Stimulated activated naive CD8-positive, alpha-beta T cell treated with anti-CD3 and anti-CD28 coated beads, Interleukin-15, Interleukin-2, amounts not matched to agents 100 U/mL and 50 U/mL, for 24 hours (primary cell): ENCODE measurements at places on chromosomes 2 and 18.
A peak's percentile ranks its signal among the peaks of the same experiment; 100 is the strongest.

DNA sequence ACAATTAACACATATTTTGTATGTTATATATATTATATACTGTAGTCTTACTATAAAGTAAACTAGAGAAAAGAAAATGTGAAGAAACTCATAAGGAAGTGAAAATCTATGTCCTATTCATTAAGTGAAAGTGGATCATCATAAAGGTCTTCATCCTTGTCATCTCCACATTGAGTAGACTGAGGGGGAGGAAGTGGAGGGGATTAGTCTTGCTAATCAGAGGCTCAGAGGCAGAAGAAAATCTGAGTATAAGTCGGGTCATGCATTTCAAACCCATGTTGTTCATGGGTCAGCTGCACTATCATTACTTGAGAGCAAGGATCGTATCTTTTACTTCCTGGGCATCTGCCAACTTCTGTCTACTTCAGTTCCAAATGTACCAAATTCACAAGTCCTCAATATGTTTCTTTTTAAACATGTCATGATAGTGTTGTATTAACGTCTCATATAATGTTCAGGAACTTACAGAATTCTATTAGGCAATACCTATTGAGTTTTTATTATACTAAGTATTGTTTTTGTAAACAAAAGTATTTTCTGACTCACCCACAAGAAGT, 208.9 kb upstream of the BOD1L2 start:
- DNase-seq = no peak

- no peak for DNase-seq
Measured at GRCh38 chr2:18614041-18614440, 24.7 kb upstream of the NT5C1B start.

- no peak for DNase-seq
Measured at GRCh38 chr2:25330273-25330672, 11.5 kb downstream of the DNMT3A start.

DNA sequence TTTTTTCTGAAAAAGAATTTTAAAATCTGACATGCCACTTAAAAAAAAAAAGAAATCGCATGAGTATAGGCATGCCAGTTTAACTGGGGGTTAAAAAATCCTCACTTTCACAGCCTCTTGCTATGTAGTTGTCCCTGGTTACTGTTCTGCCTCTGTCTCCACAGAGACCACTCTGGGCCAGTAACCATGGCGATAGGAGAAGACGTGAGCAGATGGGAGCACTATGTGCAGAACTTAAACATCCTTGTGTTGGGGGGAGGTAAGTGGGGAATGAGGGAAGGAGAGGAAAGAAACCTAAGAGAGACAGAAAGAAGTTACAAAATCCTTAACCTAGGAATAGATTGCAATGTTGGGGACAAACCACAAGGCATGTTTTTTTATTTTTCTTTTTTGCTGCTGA, 75.9 kb upstream of the CYRIA start:
- DNase-seq = no peak

- no peak for DNase-seq
Measured at GRCh38 chr2:98004613-98005012, 8.9 kb upstream of the TMEM131 start.

DNA sequence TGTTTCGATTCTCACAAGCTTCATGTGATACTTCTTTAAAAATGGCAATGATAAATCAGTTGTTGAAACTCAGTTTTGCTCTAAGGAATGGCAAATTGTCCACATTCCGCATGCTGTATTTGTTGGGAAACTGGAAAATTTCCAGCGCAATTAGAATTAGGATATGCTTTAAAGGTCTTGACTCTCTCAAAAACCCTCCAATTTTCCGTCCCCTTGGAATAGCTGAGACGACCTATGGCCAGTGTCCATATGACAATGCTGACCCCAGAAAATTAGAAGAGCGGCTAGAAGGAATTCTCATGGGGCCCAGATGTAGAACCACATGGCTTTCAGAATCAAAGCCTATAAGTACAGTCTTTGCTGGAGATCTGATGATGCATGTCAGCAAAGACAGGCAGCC, 170.8 kb downstream of the TMEM18 start:
- DNase-seq = no peak

DNA sequence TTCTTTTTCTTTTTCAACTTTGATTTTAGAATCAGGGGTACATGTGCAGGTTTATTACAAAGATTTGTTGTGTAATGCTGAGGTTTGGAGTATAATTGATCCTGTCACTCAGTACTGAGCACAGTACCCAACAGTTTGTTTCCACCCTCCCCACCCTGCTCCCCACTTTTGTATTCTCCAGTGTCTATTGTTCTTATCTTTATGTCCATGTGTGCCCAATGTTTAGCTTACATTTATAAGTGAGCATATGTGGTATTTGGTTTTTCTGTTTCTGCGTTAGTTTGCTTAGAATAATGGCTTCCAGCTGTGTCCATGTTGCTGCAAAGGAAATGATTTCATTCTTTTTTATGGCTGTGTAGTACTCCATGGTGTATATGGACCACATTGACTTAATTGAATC, 43.1 kb downstream of the RDH14 start:
- no peak for DNase-seq

DNA sequence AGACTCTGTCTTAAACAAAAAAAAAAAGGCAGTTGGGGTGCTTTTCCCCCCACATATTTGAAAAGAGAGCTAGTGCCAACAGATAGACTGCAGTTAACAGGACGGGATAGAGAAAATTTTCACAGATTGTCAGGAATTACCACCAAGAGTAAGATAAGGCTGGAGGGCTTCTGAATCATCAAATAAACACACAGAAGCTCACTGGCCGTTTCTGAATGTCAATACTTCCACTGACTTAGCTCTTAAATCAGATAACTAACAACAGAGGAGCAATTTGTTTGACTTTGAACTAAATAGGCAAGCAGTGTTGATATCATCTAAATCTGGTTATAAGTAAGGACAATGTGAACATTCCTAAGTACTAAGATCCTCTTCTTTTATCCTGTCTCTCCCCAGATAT, 34.7 kb downstream of the PIEZO2 start:
- no peak for DNase-seq

DNA sequence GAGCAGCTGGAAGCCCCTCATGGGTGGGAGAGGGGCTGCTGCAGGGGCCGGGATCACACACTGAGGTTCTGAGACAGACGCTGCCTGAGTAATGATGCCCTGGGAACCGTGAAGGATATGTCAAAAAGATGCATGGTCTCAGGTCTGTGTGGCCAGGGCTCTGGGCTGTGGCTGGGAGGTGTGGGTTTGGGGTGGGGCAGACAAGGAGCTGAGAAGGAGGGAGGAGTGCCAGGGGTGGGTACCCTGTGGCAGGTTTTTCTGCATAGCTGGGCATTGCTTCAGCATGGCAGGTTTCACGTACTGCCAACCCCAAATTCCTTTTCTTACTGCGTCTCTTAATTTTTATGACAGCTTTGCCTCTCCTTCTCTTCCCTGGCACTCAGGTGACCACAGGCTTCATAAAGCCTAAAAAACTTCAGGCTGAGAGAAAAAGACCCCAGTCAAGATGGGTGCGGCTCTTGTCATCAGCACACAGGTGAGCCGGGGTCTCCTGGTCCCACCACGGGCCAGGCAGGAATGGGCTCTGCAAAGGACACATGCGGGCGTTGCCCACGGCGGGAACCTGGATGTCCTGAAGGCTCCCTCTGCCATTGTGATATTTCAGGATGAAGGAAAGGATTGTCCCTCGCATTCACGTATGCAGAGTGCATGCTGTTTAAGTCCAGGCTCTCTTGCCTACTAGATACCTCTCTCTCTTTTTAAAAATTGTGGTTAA, 18.0 kb downstream of the MALL start:
- DNase-seq = no peak

GRCh38 chr2:195337597-195337996, 319.4 kb upstream of the SLC39A10 start:
- no peak for DNase-seq

DNA sequence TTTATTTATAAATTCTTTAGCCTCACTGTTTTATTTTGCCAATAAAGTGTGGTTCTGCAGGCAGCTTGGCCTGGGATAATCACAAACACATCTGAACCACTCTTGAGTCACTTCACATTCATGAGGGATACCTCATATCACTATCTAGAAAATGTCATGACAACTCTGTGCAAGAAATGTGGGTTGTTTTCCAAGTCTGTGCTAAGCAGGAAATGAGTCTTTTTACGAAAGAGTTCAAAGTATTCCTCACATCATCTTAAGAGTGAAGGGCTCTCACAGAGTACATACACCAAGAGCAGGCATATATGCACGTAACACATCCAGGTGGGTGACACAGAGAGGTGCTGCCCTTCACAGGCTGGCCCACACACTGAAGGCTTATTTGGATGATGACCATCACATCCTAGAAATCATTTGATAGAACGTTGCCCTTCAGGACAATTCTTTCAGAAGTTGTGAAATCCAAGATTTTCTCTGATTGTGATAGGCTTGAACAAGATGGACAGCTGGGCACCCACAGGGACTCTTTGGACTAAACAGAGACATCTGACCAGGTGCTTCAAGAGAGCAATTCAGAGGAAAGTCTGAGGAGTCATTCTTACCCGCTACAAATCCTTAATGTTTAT, 811.1 kb upstream of the LRATD1 start:
- no peak for DNase-seq

DNA sequence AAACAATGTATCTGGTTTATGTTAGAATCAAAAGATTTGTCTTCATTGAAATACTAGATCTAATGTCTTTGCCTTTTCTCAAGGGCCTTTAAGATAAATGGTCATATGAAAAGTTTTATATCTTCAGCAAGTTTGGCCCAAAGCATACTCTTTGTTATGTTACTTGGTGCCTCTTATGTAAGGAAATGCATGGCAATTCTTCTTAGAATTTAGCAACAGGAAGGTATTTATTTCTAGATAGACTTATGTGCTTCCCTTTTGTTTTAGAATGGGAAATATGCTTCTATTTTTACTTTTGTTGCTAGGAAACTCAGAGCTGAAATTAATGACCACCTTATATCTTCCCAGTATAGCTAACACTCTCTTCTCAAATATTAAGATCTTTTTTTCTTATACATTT, 117.4 kb upstream of the DLX2 start:
- no peak for DNase-seq

GRCh38 chr2:217943446-217944321, 59.1 kb downstream of the TNS1 start:
- DNase-seq = no peak

DNA sequence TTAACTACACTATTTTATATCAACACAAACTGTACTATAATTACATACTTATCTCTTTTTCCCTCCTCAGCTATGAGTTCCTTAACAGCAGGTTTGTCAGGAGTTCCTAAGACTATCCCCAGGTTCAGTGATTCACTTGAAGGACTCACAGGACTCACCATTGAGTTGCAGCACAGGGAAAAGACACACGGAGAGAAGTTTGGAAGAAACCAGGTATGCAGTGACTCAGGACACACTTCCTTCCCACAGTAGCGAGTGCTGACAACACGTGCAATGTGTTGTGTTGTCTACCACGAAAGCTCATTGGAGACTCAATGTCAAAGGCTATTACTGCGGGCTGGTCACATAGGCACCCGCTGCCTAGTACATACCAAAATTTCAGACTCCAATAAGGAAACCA, 32.0 kb downstream of the MGAT4A start:
- DNase-seq = no peak

- peak; percentile 28 for DNase-seq
Measured at GRCh38 chr2:218245214-218245613, 15.6 kb upstream of the GPBAR1 start.

DNA sequence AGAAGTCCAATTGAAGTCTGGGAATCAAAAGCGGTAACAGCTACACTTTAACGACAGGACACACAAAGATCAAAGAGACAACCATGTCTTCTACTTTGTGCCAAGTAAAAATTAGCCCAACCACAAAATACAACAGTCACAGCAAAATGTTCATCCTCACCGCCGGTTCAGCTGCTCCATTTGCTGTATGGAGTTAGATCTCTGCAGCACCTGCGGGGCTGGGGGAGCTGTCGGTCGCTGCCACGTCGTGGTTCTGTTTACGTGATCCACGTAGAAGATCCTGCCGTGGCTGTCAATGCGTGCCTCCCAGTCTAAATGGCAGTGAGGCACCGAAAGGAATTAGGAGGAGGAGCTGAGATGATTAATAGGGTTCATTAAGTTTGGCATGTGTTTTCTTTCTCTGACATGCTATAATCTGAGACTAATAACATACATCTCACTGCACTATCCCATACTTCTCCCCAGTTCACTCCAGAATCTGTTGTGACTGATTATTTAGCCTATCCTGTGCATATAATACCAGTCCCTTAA, 136.5 kb upstream of the STK17B start:
- no peak for DNase-seq

GRCh38 chr2:6824962-6825361, 40.7 kb downstream of the CMPK2 start:
- no peak for DNase-seq

DNA sequence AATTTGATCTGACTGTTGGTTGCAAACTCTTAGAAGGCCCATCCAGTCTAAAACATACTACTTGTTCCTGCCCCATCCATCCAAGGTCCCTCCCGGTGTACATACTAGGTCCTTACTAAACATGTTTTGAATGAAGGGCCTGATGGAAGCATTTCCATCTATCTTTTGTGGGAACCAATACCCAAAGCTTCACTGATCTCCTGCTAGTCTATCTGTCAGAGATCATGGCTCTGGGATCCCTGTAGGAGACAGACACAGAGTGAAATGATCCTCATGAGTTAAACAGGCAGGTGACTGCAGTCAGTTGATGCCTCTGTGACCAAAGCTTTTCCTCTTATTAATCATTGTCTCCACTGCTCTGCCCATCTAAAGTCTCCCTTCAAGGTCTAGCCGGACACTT, 115.0 kb downstream of the ST6GAL2 start:
- DNase-seq = no peak

DNA sequence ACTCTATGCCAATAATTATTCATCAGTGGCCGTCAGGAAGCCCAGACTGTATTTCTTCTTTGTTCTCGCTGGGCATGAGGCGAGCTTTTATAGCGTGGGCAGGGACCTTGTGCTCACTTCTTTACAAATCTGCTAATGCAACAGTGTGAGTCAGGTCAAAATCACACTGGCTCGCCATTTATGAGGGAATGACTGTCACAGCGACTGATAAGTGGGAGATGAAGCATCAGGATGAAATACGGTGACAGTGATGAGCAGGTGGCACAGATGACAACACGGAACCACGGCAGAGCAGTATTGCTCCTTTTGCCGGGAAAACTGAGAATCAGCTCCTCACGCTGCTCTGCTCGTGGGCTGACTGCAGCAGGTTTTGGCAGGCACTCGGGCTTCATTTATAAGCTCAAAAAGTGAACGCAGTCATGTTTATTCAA, 20.5 kb downstream of the TYMS start:
- DNase-seq = no peak

GRCh38 chr2:205679410-205680009, 2.8 kb upstream of the NRP2 start:
- no peak for DNase-seq
